ENCODE measurements at places on chromosomes 13 and 19.

- DNase-seq: no peak
Observed at GRCh38 chr13:30857018-30857417, 49.1 kb upstream of the MEDAG start.

GRCh38 chr13:111470933-111471332, 150.5 kb downstream of the TEX29 start:
- DNase-seq: no peak

DNA sequence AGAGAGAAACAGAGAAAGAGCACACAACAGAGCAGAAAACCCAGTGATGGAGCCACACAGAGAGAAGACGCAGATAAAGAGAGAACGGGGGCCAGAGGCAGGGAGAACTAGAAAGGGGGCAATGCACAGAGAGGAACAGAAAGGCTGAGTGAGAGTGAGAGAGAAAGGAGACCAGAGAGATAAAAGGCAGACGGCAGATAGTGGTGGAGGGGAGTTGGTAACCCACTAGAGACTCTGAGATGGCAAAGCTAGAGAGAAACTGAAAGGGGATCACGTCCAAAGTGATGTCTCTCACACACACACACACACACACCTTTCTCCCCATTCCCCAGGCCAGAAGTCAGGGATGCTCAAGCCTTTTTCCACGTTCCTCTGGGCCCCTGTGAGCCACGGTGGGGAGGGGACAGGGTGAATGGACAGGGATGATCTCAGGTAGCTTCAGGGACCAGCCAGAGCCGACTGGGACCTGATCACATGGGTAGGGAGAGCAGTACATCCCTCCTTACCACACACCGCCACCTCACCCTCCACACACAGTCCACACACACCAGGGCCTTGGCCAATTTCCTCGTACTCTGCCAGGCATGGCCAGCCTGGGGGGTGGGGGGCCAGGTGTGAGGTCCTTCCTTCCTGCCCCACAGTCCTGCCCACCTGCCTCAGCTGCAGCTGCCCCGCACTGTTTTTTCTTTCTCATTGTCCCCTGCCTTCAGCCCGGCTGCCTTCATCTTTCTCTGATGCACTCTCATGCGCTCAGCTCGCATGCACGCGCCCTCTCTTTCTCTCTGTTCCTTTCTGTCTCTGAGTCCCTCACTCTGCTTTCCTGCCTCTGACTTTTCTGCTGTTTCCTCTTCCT, 22.5 kb upstream of the POU2F2 start:
- no peak for DNase-seq

DNA sequence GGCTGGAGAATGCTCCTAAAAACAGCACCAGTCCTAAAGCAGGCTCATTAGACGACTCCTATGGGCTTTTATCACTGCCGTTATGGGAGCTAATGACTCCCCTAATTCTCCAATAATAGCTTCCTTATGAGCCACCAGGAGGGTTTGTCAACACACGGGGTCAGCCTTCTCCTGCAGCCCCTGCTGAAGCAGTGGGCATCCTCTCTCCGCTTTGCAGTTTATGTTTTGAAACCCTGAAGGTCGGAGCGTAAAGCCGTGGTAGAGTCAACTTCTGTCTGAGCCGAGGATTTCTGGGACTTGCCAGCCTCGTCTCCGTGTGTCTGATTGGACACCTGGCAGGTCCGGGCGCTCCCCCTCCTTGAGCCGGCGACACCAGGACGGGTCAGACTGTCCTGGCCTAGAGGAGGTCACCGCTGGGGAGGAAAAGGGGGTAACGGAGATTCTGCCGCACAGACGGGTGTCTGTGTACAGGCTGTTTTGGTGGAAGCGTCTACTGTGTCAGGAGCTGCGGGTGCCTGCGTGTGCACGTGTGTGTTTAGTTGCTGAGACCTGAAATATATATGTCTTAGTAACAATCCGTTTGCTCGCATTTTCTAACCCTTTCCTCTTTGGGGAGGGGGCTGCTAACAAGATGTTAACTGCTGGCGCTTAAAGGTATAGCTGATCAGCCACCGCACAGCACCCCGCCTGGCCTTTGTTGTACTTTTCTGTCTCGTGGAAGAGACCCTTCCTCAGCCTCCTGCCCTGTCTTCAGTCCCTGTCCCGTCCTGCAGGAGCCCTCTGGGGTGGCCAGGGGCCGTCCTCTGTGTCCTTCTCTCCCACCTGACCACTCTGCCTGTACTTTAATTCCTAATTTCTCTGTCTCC, 1.9 kb downstream of the KDM4B start:
- DNase-seq: no peak

DNA sequence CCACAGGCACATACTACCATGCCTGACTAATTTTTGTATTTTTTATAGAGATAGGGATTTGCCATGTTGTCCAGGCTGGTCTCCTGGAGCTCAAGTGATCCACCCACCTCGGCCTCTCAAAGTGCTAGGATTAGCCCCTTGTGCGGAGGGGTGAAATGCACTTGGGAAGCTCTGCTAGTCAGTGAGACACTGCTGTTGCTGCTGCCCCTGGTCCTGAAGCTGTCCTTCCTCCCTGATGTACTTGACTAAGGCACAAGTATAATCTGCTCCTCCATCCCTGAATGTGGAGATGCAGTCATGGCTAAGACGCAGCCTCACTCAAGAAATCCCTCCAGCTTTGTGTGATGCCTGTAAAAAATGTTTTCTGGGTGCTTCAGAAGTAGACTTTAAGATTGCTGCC, 124.5 kb downstream of the KCTD15 start:
- DNase-seq: no peak

DNA sequence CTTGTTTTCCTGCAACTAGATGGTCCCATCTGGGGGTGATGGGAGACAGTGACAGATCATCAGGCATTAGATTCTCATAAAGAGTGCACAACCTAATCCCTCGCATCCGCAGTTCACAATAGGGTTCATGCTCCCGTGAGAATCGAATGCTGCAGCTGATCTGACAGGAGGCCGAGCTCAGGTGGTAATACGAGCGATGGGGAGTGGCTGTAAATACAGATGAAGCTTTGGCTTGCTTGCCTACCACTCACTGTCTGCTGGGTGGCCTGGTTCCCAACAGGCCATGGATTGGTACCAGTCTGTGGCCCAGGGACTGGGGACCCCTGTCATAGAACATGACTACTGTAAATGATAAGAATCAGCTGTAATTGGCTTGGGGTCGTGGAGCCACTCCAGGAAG, 28.0 kb downstream of the WDR88 start:
- no peak for DNase-seq

Measured in stimulated activated CD8-positive, alpha-beta memory T cell treated with anti-CD3 and anti-CD28 coated beads, Interleukin-15, amount 100 ng/mL, for 1 hour (primary cell).